Activated CD4-positive, alpha-beta T cell treated with anti-CD3 and anti-CD28 coated beads, Interleukin-2, Interleukin-6, amounts not matched to agents 100 ng/mL and 50 ng/mL, durations not matched to agents 16 hours and 8 hours (primary cell): ENCODE measurements at places on chromosomes 12 and 14.

DNA sequence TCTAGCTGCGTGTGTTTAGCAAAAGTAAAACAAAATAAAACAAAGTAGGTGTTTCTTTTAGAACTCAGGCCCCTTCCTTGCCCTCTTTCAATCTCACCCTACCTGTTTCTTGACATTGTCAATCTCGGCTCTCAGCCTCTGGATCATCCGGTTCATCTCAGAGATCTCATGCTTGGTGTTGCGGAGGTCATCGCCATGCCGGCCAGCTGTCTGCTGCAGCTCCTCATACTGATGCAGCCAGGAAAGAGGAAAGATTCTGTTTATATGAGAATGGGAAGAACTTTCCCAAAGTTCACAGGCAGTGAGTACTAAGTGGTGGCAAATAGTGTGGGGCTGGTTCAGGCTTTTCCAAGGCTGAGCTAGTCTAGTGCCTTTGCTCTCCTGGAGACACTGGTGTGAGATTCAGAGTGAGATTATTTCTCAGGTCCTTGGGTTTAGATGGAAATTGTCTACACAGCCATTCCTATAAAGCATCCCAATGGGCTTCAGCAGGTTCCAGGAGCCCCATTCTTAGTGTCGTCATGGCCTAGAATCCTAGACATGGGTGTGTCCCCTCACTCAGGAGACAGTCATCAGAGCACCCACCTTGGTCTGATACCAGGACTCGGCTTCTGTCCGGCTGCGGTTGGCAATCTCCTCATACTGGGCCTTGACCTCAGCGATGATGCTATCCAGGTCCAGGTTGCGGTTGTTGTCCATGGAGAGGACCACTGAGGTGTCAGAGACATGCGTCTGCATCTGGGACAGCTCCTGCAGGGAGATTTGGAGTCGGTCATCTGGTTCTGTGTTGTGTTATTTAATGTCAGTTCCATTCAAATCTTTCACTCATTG lies 3.0 kb downstream of the KRT5 start:
- DNase-seq = no peak

GRCh38 chr14:95155045-95155444 lies 2.3 kb downstream of the DICER1 start:
- no peak for DNase-seq

DNA sequence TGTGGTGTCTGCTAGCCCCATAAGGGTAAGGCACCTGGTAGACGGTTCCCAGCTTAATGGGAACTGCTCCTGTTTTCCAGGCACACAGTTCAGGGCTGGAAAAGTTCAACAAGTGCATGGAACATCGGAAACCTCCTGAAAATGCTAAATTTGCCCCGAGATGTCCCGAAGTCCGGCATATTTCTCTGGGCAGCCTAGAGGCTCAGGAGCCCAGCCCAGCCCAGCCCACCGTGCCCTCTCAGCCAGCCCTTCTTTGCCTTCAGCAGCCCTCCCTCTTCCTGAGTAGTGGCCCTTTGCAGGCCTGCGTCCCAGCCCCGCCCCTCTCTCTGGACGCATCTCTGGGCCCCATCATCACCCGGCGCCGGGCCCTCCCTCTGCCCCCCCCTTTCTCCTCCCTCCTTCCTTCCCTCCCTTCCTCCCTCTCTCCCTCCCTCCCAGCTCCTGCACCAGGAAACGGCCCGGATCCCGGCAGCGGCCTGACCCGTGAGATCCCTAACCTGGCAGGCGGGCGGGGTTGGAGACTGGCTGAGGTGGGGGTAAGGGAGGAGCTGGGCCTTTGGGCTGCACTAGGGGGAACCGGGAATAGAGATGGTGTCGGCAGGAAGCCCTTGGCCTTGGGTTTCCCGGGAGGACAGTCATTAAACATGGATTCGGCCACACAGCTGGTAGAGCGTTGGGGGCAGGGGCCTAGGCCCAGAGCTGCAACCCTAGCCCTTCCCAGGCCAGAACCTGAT lies at the start of gene BCL2L2:
BCL2L2 (plus strand) TSS at position 422 of the 734 bp plus-strand sequence. CDS start 935 bp downstream, outside the sequence.
- peak; percentile 26 for DNase-seq

DNA sequence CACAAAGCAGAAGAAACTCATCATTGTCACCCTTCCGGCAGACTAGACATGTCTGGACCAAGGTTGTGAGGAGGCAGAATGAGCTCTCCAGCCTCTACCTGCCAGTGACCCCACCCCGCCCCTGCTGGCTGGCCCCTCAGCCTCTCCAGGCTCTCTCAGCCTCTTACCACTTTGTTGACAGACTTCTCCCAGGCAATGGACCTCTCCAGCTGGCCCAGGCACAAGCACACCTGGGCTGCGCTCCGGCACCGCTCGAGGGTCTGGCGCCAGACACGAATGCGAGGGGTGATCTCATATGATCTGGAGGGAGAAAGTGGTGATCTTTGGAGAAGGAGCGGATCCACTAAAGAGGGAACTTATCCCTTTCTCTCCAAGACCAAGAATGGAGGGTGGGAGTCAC lies 30.3 kb downstream of the BAZ2A start:
- no peak for DNase-seq

GRCh38 chr14:67962215-67962644 lies 142.7 kb downstream of the RAD51B start:
- DNase-seq = no peak

DNA sequence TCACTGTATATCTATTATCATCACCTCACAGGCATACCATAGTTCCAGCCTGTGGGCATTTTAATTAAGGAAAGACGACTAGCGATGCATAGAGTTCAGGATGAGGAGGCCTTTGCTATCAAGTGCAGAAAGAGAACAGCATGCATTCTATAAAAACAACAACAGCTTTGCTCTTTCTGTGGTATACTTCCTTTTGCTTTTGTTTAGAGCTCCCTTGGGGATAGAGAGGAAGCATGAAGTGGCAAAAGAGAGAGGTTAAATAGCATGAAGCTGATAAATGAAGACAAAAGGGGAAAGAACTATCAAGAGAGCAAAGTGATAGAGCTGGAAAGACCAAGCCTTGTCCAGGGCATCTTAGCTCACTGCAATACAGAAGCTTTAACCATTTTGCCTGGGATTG lies 23.5 kb downstream of the IFNG-AS1 start:
- DNase-seq = no peak

DNA sequence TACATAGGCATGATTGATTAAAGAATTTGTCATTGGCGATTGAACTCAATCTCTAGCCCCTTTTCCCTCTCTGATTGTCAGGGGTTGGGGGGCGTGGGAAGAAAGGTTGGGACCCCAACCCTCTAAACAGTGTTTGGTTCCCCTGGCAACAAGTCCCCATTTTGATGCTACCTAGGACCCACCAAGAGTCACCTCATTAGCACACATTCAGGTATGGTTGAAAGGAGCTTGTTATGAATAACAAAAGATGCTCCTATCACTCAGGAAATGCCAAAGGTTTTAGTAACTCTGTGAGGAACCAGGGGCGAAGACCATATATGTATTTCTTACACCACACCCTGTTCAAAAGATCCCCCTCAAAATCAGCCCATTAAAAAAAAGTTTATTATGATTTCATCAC lies 14.3 kb downstream of the RNF212B start:
- DNase-seq = no peak

DNA sequence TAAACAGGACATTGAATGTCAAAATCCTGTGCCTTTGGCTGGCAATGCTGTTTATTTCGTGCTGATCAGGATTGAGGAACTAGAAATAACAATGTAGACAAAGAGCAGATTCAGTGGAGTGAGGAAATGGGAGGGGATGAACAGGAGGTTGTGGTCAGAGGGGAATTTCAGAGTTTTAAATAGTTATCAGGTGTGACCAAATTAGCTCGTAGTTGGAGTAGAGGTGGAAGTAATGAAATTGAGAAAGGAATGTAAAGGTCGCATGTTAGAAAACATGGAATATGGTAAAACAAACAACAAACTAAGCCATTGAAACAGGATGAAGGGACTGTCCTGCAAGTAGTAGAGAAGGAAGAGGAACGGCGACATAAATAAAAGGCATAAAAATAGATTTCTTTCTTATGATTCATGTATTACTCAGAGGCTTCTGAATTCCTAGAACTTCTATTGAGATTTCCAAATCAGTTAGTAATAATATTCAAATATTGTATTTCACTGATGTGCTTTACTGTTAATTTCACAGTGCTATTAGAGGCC lies 9.5 kb upstream of the SAV1 start:
- no peak for DNase-seq

DNA sequence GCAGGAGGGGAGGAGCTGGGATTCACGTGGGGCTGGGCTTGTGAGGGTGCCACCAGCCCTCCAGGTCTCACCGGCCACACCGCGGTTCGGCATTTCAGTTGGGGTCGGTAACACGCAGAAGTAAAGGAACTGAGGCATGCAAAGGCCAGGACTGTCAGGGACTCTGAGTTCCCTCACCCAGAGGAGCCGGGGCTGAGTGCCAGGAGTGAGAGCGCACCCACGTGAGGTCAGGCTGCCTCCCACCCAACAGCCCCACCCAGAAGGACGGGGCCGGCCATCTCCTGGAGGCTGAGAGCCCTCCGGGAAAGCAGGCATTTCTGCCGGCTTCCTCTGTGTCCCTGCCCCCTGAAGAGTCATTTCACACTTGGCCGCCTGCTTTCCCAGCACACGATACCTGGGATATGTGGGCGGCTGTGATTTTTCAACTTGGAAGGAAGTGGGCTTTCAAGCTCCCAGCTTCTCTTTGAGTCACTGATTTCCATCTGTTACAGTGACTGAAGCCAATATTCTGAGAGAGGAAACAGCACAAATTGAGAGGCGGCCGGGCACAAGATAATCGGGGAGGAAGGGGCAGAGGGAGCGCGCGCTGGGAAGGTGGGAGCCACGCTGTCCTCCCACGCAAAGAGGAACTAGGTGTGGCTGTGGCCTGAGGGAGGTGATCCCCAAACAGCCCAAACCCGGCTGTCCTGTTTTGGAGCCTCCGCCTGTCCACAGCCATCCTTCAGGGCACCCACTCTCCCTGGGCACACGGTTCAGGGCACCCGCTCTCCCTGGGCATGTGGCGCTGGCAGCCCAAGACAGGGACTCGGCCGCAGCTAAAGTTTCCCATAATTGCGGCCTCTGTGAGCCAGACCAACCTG lies 19.0 kb downstream of the GALNT9 start:
- no peak for DNase-seq

GRCh38 chr14:37985826-37986470 lies 221.8 kb upstream of the SSTR1 start:
- peak; percentile 41 for DNase-seq

GRCh38 chr14:24422261-24422660 lies 7.2 kb downstream of the CBLN3 start:
- DNase-seq = no peak

DNA sequence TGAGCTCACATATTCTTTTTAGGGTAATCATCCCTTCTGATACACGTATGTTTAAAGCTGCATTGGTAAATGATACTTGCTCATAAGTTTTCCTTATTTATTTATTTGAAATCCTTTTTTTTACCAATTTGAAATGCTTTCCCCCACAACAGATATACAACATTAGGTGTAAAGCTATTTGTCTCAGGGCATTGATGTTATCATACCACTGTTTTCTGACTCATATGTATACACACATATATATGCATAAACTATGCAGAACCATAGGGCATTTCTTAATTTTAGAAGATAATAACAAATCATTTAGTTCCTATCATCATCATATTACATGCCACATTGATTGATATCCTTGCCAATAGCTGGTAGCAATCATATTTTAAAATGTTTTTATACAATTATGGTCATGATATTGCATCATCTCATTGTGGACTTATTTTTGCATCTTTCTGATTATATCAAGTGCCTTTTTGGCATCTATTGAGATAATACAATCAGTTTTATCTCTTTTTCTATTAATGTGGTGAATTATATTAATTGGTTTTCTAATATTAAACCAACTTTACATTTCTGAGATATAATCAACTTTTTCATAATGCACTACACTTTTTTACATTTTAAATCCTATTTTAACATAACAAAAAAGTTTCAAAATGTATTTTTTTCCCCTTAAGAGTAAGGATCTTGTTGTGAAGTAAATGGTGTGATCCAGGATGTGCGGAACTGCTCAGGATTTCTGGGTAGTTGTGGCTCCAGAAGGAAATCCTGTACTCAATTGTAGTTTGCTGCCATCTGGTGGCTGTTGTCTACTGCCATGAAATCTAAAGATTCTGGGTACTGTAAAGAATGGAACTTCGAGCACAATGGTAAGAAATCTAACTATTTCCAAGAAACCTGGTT lies 16.7 kb downstream of the OR9K2 start:
- peak; percentile 53 for DNase-seq

- DNase-seq = no peak
Measured at GRCh38 chr14:82492157-82492556, 958.5 kb upstream of the SEL1L start.

GRCh38 chr12:110694330-110694901 lies 5.5 kb upstream of the HVCN1 start:
- DNase-seq = no peak

DNA sequence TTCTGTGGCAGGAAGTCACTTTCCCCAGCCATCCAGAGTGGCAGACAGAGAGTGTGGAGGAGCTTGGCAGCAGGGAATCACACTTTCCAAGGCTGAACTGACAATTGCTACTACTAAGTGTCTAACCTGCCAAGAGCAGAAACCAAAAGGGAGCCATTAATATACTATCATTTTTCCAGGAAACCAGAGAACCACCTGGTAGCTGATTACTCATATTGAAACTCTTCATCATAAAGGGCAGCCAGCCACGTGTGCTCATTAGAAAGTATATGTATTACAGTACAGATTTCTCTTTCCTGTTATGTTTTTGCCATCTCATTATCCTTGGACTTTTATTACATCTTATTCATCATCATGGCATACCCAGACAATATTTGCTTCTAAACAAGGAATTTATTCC lies 374.9 kb downstream of the GXYLT1 start:
- no peak for DNase-seq

DNA sequence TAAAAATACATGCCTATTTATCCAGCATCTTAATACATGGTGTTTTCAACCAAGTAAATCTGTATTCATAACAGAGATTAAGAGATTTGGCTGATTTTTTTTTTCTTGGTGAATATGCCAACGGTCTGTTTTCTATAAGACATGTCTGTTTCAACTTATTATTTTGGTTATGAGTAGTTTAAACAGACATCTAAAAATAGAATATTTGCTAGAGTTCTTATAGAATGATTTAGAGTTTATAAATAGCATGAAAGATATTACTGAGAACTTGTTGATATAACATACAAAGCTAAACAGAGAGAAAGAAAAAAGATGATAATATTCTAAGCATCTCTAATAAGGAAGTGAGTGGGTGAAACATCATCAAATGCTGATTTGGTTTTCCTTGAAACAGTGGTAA lies 199.9 kb downstream of the CCDC91 start:
- DNase-seq = no peak

- DNase-seq = no peak
Measured at GRCh38 chr14:85387181-85387580, 142.8 kb upstream of the FLRT2 start.

GRCh38 chr14:33061667-33062325 lies 123.1 kb downstream of the NPAS3 start:
- DNase-seq = no peak

- DNase-seq = no peak
Measured at GRCh38 chr14:52846591-52846990, 55.2 kb upstream of the GNPNAT1 start.

DNA sequence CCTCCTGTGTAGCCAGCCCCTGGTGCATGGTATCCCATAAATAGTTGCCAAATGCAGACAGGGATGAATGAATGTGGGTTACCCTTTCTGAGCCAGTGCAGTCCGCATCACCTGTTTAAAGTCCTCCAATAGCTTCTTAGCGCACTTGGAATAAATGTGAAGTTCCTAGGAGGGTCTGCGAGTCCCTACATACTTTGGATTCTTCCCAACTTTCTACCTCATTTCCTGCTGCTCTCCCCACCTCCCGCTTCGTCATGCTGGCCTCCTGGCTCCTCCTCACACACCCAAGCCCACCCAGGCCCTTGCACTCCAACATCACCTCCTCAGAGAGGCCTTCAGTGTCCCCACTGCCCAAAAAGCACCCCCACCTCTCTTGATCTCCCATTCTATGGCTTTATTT lies 17.7 kb downstream of the RFX4 start:
- DNase-seq = no peak

GRCh38 chr14:66094001-66094727 lies 392.0 kb upstream of the CCDC196 start:
- DNase-seq = no peak
